Effector CD8-positive, alpha-beta T cell (primary cell): ENCODE measurements at places on chromosomes 3 and 15.
A peak's percentile ranks its signal among the peaks of the same experiment; 100 is the strongest.

- DNase-seq, result no peak
Measured at GRCh38 chr3:144128108-144128892, 156.7 kb downstream of the DIPK2A start.

DNA sequence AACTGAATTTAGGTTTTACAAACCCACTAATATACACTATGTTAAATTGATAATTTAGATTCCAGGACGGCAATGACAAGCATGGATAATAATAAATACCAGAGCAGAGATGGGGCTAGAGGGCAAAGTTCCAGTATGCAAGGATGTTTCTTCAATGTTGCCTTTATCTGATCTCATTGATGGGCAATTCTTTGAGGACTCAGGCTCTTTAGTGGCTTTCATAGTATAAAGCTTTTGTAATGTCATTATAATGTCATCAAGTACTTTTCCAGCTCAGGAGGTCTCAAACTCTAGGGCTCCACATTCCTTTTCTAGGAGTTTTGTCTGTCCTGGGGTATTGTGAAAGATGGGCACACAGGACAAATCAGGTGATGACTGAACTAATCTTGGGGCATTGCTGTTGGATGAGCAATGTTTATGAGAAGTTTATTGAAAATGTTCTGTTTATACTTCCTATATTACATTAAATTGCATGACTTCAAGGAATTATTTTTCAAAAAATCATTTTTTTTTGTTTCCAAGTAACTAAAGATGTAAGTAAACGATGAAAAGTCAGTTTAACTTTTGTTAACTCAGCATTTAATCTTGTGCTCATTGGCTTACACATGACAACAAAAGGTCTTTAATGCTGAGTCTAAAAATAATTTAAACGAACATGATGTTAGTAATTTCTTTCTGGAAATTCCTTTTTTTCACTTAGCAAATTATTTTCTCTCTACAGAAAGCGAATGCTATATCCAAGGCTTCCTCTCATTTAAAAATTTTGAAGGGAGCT is 116.4 kb downstream of the OXSM start:
- DNase-seq, result no peak

DNA sequence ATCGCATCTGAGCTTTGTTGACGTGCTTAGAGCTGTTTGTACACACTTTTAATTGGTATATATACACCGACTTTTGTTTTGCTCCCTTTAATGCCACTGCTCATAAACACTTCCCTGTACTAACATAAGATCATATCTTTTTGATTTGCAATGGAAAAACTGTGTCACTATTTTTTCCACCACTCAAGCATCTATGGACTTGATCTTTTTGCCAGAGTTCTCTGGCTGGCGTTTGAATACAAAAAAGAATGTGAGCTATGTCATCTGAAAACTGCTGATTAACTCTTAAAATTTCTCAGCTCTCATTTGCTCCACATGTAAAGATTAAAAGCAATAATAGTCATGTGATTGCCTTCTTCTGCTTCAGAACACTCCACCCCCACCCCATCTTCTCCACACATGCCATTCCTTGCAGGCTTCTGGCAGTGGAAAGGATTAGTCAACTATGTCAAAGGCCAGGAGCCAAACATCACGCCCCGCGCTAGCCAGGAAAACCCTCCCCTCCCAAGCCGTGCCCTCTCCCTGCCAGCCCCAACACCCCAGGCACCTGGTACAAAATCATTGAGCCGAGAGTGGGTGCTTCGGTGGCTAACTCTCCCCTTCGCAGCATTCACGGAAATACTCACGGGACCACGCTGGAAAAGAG is 123.4 kb upstream of the MEF2A start:
- DNase-seq, result no peak

GRCh38 chr3:102521246-102521645 is 86.4 kb downstream of the ZPLD1 start:
- no peak for DNase-seq

DNA sequence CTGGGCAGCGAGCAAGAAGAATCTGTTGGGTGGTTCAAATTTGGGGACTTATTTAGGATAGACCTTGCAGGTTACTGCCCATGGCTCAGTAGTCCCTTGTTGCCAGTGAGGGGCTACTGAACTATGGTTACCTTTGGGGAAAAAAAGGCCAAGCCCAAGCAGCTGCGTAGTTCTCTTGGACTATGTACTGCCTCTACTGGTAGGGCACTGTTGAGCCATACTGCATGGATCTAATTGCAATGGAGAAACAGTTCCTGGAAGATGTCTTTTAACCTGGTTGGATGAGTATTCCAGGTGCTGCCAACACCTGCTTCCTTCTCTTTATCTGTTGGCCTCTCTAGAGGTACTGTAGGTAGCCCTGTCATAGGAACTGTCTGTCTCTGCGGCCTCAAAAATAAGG is 671.9 kb upstream of the CBLB start:
- DNase-seq, result no peak

DNA sequence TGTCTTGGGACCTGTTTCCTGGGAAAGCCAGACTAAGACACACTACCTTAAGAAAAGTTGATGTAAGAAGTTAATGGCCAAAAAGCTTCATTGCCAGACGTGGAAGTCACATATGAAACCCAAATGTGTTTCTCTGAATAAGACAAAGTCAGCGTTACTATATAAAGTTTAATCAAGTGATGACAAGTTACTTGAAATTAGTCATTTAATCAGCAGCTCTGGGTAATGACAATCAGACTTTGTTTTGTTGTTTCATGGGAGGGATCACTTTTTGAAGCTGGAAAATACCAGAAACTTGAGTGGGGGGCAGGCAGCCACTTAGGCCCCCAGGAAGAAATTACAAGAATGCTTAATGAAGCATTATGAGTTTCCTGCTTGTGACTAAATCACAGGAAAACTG is 218.6 kb downstream of the PTPRG start:
- no peak for DNase-seq

GRCh38 chr3:65706776-65707568 is 331.7 kb downstream of the MAGI1 start:
- DNase-seq, result no peak

GRCh38 chr15:59605994-59606393 is 5.6 kb upstream of the GCNT3 start:
- DNase-seq, result no peak

GRCh38 chr3:120903221-120903620 is 4.8 kb upstream of the STXBP5L start:
- DNase-seq, result no peak

GRCh38 chr15:85614059-85614458 is 180.7 kb downstream of the KLHL25 start:
- DNase-seq, result no peak

DNA sequence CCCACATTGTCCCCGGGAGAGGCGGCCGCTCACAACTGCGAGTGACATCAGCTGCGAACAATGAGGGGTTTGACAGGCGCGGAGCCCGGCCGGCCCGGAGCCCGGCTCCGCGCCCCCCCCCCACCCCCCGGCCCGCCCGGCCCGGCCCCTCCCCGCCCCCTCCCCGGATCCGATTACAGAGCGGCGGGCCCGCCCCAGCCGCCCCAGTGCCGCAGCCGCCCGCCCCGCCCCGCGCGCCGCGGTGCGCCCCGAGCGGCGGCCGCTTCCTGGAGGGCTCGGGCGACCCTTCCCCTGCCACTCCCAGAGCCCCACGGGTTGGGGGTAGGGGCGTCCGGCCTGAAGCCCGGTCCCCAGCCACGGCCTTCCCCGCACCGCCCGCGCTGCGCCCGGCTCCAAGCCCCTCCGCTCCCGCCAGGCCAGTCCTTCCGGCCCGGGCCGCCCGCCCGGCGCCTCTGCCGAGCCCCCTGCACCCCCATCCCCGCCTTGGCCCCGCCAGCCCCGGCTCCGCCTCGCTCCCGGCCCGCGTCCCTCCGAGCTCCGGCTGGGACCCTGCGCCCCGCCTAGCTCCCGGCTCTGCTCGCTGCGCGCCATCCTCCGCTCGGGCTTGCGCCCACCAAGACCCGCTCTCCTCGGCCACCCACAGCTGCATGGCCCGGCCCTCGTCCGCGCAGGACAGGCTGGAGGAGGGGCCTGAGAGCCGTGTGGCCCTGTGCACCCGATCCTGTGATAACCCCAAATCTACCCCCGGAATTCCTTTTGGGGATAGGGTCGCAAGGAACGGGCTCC is at the start of gene PCBP4:
Gene PCBP4 (minus strand): TSS at position 71 of the 786 bp plus-strand sequence. CDS start 6,214 bp downstream, outside the sequence.
- DNase-seq, result peak; percentile 34

- no peak for DNase-seq
Measured at GRCh38 chr3:152756807-152757206, 78.1 kb upstream of the P2RY1 start.

- DNase-seq, result no peak
Measured at GRCh38 chr3:46695962-46696894, 2.7 kb upstream of the ALS2CL start.

GRCh38 chr3:32454731-32455608 is 47.7 kb downstream of the CMTM6 start:
- DNase-seq, result no peak

DNA sequence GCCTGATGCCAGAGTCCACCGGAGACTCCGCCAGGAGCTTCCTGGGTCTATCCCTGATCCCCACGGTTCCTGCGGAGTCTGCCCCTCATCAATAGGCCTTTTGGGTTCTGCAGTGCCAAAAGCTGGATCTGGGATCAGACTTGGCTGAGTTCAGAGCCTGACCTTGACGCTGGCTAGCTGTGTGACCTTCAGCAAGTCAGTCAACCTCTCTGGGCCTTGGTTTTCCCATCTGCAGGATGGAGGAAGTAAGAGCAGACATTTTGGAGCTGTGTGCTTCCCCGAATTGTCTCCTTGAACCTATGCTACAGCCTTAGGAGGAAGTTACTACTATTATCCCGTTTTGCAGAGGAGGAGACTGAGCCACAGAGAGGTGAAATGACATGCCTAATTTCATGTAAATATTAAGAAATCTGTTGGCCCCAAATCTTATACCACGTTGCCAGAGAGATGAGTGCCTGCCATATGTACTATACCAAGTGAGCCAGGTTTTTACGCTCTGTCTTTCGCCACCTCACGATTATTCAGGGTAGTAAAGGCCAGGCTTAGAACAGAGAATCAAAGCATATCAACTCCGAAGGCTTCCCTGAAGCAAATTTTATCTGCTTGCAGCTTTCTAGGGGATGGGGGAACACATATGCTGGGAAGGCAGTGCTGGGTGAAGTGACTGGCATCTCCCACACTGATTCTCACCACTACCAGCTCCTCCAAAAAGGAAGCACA is 112.5 kb downstream of the SRGAP3 start:
- DNase-seq, result no peak

DNA sequence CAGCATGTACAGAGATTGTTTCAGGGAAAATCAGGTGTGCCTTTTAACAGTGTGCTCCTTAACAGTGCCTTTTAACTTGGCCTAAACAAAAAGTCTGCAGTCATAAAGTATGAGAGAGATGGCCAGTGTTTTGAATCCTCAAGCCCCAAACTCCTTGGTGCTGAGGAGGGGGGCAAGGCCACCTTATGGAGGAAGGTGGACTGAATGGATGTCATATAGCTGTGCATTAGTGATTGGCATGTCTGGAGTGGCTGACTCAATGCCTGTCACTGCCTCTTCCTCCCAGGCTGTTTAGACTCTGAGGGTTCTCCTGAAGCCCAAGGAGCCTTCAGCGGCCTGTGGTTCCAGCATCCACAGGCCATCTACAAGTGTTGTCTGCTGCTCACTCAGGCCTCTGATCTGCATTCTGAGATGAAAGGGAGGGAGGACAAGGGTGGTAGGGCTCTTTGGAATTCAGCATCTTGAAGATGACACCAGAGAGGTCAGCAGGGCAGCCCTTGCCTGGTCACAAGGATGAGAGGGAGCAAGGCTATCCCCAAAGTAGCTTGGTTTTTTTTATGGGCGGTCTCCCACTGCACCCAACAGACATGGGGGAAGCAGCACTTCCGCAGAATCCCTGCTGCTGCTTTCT is 1.5 kb downstream of the FOXL2NB start:
- DNase-seq, result no peak

GRCh38 chr3:56711344-56711743 is 28.3 kb upstream of the TASOR start:
- DNase-seq, result no peak

DNA sequence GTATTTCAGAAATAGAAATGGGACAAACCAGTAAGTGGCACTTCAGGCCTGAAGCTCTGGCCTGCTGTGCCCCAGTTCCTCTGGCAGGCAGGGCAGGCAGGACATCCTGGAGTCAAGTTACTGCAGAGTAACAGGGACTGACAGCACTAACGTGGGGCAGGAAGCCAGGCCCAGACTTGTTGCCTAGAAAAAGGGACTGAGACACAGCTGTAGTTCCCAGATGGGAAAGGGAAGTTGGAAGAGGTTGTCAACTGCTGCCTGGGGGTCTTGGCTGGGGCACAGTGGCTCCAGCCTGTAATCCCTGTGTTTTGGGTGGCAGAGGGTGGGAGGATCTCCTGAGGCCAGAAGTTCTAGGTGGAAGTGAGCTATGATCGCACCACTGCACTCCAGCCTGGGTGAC is 171.9 kb downstream of the FMN1 start:
- no peak for DNase-seq

GRCh38 chr15:77717333-77717990 is 84.8 kb upstream of the LINGO1 start:
- DNase-seq, result no peak

GRCh38 chr3:58157700-58158099 is 53.1 kb downstream of the DNASE1L3 start:
- DNase-seq, result no peak
